ENCODE measurements at places on chromosomes 3 and 15. TPM values are rescaled to one million over a fixed set of nuclear protein-coding genes. Genes with fewer than 3 reads are reported as not detected.
A peak's percentile ranks its signal among the peaks of the same experiment; 100 is the strongest.

- DNase-seq: peak; percentile 80
Measured at GRCh38 chr3:128416578-128417211, 50.0 kb downstream of the DNAJB8 start.

- peak; percentile 50 for DNase-seq
Measured at GRCh38 chr3:61847784-61848462, 286.6 kb downstream of the PTPRG start.

CAPN3 gene
- 0.17 TPM for total RNA-seq

GRCh38 chr3:31575448-31575847, 42.7 kb downstream of the STT3B start:
- DNase-seq: peak; percentile 21

- DNase-seq: no peak
Measured at GRCh38 chr15:93826790-93827189, 404.6 kb upstream of the MCTP2 start.

DNA sequence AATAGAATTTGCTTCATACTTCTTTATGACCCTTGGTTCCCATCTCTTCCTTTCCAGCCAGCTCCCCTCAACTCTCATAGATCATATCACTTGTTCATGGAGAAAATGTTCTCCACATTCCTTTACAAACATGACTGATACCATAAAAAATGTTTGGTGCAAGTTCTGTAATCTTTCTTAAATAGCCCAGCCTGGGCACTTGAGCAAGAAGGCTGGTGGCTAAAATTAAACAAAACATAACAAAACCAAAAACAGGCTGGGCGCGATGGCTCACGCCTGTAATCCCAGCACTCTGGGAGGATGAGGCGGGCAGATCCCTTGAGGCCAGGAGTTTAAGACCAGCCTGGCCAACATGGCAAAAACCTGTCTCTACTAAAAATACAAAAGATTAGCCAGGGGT, 8.9 kb upstream of the POLR2M start:
- peak; percentile 77 for DNase-seq

CHRM5 gene
- 0.06 TPM for total RNA-seq

DNA sequence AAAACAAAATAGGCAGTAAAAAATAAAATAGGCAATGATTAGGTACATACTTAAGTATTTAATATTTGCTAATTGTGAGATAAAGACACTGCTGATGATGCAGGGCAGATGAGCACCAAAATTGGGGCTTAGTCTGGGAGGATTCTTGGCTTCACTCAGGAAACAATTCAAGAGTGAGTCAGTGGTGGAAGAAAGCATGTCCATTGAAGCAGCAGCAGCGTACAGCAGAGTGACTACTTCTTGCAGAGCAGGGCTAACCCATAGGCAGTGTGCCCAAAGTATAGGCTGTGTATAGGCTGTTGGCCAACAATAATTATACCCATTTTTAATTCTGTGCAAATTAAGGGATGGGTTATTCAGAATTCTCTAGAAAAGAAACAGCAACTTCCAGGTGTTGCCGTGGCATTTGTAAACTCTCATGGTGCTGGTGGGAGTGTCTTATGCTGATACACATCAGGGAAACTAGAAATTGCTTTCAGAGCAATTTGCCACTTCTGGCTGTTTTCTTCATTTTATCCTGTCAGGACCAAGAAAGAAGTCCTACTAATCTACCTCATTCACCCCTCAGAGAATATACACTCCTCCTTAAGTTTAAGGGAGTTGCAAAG, 317.3 kb upstream of the NAALADL2 start:
- no peak for DNase-seq

- DNase-seq: no peak
Measured at GRCh38 chr3:115595611-115596275, 27.6 kb upstream of the GAP43 start.

- DNase-seq: no peak
Measured at GRCh38 chr3:194308601-194309449, 42.3 kb downstream of the CPN2 start.

GRCh38 chr3:111080413-111080812, 8.8 kb downstream of the NECTIN3 start:
- DNase-seq: peak; percentile 58

DNA sequence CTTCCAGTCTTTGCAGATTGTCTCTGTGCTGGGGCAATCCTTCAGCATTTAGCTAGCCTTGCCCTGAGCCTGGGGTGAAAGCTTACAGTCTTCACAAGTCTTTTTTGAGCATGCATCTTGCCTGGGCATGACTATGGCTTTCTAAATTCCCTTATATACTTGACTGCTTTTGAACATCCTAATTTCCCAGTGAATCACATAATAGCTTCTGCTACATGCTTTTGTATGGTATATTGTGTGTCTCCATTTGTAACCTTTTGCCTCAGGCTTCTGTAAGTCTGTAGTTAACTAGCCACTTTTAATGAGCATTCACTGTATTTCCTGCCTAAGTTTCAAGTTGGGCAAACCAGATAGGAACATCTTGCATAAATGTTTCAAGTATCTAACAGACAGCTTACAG, 76.8 kb downstream of the CHCHD4 start:
- DNase-seq: no peak

GRCh38 chr3:173139420-173139819, 1.6 kb downstream of the SPATA16 start:
- no peak for DNase-seq

NDN gene
- 31.4 TPM for total RNA-seq

PLSCR2 gene
- not detected for total RNA-seq

DNA sequence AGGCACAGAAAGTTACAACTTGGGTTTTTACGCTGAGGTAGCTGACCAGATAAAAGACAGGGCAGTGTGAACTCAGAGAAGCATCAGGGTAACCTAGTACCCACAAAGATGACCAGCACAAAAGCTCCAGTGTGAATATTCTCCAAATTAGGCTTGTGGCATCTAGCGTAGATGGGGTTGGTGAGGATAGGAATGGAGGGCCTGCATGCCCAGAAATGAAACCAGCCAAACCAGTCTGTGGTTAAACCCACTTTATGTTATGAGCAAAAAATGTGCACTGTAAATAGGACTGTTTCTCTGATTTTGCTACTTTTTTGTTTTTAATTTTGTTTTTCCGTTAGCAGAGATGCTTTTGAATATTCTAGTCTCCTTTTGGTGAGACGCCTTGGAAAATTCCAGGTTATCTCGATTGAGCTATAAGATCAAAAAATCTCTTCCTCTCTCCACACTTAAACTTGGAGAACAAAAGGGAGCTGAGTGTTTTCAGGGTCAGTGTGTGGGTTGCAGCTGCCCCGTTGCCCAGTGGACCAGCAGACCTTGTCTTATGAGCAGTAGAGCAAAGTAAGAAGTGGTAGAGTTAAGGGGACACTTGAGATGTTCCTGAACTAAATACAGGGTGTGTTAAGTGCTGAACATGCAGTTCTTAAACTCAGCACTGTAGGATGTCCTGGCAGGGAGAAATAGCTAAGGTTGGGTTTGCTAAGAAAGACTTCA, 132.9 kb downstream of the C3orf38 start:
- no peak for DNase-seq

GRCh38 chr3:21745966-21746365, 5.0 kb downstream of the ZNF385D start:
- DNase-seq: no peak

DNA sequence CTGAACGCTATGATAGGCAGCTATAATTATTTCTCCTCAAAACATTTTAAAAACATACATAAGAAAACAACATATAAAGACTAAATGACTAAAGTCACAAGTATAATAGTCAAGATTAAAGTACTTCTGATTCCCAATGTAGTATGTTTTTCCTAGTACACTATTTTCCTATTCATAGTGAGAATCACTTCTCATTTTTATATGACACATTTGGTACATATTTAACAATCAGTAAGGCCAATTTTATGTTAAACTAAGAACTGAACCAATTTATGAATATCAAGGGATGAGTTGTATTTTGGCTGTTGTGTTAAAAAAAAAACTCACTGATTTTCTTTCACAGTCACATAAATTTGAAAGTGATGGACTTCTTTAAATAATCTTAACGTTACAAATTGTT, 79.7 kb downstream of the DENND4A start:
- no peak for DNase-seq

PTPRG gene
- total RNA-seq: 26.2 TPM

DNA sequence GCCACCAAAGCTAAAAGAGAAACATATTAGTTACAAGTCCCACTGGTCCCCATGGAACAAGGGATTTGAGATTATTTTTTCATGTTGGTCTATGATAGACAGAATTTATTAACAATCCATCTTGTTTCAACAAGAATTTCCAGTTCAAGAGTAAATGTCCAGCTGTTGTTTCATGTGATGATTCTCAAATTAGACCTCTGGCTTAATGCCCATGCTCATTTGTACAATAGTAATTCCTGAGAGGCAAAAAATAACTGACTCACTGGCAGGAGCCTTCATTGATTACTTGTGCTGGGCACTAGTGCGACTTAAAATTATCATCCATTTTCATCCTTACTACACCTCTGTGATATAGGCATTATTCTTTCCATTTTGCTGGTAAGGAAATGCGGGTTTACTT, 171.3 kb downstream of the ITPR1 start:
- peak; percentile 34 for DNase-seq

ZNF592 gene
- 12.2 TPM for total RNA-seq

- DNase-seq: no peak
Measured at GRCh38 chr15:77013776-77014131, 18.8 kb downstream of the PSTPIP1 start.

DNA sequence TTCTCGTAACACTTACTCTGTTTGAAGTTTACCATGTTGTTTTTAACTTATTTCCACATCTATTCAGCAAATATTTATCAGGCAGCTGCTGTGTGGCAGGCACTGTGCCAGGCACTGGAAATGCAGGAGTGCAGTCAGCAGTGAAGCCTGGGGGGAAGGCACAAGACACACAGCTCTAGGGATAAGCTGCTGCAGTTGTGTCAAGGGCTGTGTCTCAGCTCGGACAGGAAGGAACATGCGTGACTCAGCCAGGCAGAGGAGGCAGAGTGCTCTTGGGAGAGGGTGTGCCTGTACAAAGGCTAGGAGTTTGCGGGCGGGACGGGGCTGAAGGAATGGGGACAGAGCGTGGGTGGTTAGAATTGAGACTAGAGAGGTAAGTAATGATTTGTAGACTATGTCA, 24.7 kb downstream of the LYSMD4 start:
- peak; percentile 97 for DNase-seq

DNA sequence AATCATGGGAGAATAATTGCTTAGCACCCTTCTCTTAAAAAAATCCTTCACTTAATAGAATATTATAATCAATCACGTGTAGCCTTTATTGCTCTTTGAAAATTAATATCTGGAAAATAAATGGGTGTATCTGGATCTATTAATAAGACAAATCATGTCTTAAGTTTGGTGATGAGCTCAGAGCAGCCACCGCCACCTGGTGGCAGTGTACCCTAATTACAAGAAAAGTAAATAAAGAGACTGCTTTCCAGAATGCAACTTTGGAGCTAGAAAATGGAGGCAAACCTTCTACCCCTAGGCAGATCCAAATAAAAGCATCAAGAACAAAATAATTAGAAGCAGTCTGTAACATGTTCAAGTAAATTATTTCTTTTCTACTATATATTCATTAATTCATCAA, 43.5 kb downstream of the EPHB1 start:
- DNase-seq: no peak

CYP8B1 gene
- total RNA-seq: not detected

- no peak for DNase-seq
Measured at GRCh38 chr3:16589867-16590624, 15.2 kb downstream of the DAZL start.

DNA sequence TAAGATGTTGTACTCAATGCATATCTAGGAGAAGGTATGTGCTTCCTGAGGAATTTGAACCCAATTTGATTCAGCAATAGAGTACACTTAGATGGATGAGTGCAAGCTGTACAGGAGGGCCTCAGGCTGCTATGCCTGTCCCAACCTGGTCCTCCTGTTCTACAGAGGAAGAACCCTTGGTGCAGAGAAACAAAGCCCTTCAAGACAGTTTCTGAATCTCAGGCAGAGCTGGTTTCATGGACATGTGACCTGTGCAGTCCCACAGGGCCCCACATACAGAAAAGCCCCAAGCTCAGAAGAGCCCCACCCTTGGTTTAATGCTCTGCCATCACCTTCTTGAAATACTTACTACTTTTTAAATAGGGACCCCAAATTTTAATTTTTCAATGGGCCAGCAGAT, 15.3 kb downstream of the FOXP1 start:
- no peak for DNase-seq

SATB1 gene
- 0.64 TPM for total RNA-seq

GREM1 gene
- total RNA-seq: 138 TPM

DNA sequence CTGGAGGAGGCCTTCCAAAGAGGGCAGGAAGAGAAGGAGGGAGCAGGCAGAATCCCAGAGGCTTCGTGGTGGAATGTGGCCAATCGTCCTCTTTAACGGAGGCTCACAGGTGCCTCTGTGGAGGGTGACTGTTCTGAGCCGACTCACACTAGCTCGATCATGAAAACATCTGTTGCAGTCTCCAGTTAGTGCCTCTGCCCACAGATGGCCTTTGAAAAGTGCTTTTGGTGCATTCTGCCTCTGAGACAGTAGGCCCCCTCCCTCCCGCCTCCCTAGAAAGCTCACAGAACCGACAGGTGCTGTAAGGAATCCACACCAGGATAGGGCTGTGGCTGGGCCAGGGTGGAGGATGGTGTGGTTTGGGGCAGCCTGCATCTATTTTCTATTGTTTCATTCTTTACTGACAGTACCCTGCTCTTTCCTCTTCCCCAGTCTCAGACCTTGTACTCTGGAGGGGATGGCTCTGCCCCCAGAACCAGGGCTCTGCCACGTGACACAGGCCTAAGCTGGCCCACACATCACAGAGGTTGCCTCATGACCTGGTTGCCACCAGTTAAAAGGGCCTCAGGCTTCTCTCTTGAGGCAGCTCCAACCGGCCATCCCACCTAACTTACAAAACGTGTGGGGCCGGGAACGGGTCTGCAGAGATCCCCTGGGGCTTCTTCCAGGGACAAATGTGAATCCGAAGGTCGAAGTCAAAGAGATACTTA, 27.2 kb upstream of the PIGZ start:
- peak; percentile 85 for DNase-seq

- peak; percentile 50 for DNase-seq
Measured at GRCh38 chr3:8492744-8493511, 8.7 kb upstream of the LMCD1 start.

GRCh38 chr15:69090197-69090948, 70.1 kb upstream of the GLCE start:
- peak; percentile 72 for DNase-seq

GRCh38 chr3:186589856-186590579, 19.5 kb downstream of the DNAJB11 start:
- no peak for DNase-seq

DNA sequence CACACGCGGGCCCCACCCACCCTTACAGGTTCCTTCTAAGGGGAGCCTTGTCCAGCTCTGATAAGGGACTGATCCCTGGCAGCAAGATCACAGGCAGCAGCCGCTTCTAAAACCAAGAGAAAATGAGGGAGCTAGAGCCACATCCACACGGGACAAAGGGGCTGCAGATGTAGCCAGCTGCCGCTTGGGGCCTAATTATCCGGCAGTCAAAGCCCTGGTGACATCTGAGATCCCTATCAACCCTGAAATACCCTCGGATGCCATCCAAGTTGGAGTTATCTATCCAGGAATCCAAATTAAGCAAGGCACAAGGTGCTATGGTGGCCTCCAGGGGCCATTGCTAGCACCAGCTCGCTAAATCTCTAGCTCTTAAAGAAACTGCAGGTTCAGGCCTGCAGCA, 248.3 kb downstream of the VPS13C start:
- no peak for DNase-seq

C3orf52 gene
- total RNA-seq: 6.7 TPM

CCR9 gene
- not detected for total RNA-seq

GRCh38 chr3:12886736-12887135, 45.4 kb upstream of the RPL32 start:
- no peak for DNase-seq

KBTBD13 gene
- total RNA-seq: not detected
